ENCODE measurements at places on chromosomes 16 and 17.
A peak's percentile ranks its signal among the peaks of the same experiment; 100 is the strongest.

GRCh38 chr17:76153640-76154039, 12.6 kb upstream of the FOXJ1 start:
- DNase-seq = no peak

GRCh38 chr16:74575807-74576643, 30.9 kb downstream of the GLG1 start:
- peak; percentile 52 for DNase-seq

GRCh38 chr16:14306485-14307058, 235.5 kb downstream of the MRTFB start:
- no peak for DNase-seq

DNA sequence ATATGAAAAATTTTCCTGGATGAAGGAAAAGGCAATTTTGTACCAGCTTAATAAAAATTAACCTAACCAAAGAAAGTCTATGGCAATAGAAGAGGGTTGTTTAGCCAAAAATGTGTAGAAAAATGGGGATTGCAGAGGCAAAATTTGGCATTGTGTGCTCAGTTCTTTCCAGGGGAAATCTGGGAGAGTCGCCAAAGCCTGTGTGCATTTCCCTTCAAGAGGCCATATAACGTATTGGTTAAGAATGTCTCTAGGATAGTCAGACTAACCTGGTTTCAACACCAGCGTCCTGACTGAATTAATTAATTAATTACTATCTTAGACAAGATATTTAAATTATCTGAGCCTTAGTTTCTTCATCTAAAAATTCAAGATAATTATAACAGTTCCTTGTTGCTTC, 44.8 kb upstream of the HLF start:
- no peak for DNase-seq

DNA sequence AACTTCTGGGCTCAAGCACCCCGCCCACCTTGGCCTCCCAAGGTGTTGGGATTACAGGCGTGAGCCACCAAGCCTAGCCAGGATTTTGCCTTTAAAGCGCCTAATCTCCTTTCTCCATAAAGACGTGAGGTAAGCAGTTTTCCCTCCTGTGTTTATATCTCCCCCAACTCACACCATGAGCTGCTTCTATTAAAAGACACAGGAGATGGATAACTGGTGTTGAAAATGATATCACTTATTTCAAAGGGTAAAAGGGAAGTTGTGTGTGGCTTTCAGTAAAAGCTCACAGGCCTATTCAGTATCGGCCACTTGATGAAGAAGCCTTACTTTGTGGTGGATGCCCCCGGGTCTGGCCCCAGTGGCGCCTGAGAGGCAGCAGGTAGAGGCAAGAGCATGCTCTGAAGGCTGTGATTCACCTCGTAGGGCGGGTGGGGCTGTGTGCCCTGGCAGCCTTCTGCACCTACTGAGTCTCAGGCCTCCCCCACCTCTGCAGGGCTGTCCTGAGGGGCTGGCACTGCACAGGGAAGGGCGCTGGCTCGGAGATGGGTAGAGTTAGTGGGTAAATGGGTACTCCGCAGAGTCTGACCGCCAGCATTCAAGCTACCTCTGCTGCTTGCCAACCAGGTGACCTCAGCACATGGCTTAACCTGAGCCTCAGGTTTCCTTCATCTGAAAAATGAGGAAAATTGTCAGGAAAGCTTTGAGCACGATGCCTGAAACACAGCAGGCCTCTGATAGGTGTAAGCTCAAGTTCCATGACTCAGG, 146.8 kb downstream of the CLEC16A start:
- DNase-seq = no peak

DNA sequence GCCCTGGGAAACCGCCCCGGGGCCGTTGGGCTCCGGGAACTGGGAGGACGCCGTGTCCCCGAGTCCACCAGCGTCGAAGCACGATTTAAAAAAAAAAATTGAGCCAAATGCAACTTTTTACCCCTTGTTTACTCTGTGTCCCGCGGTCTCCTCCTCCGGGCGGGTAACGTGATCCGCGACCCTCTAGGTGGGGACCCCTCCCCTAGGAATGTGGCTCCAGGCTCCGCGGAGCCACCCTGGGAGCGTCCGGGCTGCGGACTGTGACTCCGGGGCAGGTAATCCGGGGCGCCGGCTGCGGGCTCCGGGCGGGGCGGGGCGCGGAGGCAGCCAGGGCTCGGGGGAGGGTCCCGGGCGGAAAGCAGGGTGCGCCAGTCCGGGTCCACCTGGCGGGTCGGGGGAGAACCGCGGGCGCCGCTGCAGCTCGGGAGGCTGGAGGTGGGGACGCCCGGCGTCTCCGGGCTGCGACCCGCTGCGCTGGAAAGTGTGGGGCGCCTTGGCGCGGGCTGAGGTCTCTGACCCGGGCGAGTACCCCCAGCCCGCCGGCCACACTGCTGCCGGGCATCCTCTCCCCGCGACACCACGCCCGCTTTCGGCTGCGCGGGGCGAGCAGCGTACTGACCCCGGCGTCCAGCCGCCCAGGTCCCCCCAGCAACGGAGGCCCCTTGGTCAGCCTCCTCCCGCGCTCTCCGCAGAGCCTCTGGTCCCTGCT, 852 bp upstream of the HELZ start:
- DNase-seq = peak; percentile 30

GRCh38 chr17:41513168-41513547, 5.5 kb downstream of the KRT15 start:
- no peak for DNase-seq

DNA sequence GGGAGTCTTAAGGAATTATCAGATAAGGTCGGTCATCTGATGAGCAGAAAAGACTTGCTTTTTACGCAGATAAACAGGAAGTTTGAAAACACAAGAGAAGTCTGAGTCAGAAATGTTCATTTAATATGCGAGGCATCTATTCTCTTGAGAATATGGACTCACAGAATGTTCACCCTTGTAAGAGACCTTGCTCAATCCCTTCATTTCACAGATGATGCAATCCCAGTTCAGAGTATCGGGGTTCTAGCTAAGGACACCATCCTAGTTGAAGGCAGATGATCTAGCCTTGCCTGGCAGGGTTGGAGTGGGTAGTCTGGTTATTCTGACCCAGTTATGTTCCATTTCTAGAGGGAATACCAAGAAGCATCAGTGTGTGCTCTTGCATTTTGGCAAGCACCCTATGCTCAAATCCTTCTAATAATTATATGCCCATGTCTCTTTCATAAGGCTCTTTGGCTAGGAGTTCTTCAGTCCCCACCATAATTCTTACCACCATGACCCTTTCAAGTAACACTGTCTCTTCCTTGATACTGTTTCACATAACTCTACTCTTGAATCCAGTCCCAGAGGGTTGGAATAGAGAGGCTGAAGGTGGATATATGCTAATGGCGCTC, 42.5 kb downstream of the YPEL2 start:
- no peak for DNase-seq

DNA sequence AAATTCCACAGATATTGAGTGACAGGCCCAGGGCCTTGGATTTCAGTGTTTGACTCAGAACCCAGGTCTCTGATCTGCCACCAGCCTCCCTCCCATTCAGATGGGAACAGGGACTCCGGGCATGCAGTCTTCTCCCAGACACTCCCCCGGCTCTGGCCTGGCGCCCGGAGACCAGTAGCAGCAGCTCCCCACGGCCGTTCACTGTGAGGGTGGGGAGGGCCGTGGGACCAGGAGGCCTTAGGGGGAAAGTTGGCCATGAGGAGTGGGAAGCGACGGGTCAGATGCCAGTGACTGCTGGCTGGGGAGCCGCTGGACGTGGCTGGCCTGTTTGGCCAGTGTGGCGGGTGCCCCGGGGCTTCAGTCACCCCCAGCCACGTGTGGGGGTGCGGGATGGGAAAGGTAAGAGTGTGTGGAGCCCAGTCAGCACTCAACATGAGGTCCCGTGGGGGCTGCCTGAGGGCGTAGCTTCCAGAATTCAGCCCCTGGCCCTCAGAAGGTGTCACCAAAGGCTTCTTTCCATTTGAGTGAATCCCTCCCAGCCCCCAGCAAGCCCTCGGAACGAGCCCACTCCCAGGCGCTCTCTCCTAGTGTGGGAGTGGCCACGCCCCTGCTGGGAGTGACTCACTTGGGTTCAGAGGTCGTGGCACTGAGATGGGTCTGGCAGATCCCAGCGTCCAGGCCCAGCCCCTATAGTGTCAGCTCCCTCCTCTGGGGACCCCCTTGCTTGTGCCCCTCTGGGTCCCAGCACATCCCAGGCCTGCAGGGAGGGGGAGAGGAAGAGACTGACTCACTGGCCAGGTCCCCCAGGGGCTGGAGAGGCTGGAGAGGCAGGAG, 309.4 kb downstream of the SEC14L1 start:
- DNase-seq = peak; percentile 56

DNA sequence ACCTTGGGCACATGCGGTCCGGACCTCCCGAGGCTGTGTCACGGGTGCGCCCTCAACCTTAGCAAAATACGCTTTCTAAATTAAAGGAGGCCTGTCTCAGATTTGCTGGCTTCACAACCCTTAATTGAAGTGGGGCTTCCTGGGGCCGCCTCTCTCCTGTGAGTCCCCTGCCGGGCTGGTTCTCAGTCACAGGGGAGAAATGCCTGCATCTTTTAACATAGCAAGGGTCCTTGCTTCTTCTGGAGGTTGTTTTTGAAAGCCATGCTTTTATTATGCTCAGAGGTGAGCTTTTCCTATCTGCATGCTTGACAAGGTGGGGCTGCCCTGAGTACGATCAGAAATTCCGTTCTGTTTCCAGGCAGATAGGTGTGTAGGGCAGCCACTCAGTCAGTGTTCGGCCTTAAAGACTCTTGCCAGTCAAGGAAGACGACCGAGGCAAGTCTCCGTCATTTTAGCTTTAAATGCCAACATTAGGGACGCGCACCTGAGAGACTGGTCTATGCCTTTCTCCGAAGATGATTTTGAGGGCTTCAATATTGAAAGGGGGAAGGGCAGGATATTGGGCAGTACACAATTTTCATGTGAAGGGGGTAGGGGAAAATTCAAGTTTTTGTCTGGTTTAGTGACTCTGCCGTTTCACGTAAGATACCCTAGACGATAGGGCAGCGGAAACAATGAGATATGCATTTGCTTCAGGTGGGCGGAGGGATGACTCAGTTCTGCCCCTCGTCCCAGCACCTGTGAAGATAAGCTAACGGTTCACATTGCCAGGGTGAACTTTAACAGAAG, 5.5 kb upstream of the SLC7A5 start:
- DNase-seq = no peak

DNA sequence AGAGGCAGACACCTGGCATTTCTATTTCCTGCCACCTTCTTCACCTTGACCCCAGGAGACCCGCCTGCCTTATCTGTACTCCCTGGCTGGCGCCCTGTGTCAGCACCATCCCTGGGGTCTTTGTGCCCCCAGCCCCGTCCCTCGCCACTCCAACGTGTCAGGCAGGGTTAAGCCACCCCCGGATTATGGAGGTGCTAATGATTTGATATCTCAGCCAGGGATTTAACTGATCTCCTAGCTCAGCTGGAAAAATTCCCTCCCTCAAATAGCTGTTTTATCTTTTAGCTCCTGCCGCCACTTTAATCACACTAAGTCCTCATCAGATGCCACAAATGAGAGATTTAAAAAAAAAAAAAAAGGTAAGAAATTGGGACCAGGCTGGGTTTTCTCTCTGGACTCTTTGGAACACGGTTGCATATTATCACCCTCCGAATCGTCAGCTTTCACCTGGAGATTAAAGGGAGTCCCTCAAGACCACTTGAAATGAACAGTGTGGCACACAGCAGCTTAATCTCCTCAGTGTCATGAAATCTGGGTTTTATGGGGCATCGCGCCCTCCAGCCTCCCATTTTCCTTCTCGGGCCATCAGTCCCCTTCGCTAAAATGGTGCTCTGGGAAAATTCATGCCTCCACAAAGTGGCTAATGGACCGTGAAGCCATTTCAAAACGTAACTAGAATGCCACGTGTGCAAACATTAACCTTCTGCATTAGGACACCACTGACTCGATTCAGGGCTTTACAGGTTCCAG, 26.2 kb upstream of the WFDC1 start:
- peak; percentile 75 for DNase-seq

DNA sequence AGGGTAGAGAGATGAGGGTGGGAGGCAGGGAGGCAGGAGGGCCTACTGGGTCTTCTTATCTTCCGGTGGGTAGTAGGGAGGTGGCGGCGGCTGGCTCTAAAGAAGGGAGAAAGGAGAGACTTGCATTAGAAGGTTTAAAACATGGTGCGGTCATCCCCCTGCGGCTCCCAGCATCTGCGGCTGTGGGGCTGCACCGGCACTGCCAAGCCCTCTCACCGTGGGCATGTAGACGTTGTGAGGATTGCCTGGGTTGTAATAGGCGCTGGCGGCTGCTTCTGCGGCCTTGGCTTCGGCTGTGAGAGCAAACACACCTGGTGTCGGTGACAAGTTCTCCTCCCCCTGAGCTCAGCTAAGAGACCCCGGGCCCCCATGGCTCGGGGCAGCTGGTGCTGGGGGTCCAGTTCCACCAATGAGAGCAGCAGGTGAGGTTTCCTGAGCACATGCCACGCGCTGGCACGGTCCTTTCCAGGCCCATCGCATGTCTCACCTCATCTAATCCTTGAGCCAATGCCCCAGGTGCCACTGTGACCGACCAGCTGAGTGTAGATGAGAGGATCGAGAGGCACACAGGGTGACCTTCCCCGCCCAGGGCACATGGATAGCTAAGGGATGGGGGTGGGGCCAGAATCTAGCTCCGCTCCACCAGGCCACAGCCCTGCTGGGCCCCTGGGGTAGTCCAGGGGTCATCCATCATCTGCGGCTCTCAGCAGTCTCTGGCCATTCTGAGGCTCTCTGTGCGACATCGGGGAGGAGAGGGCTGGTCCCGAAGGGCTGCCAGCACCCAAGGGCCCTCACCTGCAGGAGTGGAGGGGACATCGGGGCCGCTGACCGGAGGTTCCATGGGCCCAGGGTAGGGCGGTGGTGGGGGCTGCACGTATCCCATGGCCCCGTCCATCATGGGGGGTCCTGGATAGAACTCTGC, 2.7 kb upstream of the UNC13D start:
- DNase-seq = no peak

- DNase-seq = no peak
These were observed 5.6 kb downstream of the NT5C start for GRCh38 chr17:75125984-75126383.

DNA sequence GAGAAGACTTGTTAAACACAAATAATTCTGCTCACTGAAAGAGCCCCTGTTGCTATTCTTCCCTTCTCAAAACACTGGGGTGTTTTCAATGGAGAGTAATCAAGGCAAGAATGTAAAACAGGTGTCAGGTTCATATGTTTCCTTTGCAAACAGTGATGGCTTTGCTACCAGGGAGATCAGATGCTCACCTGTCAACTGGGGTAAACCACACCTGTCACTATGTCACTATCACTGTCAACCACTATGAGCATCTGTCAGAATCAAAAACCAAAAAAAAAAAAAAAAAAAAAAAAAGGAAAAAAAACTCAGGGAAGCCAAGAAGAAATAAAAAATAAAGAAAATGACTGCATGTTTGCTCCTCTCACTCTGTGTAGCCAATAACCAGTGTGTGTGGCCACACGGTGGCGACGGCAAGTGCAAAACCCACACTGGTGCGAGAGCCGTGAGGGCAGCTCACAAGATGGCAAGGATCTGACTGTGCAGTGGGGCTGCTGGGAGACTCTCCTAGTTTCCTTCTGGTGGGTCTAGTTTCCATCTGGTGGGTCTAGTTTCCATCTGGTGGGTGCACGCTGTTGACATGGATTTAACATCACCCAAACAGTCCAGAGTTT, 22.7 kb downstream of the USP22 start:
- no peak for DNase-seq

GRCh38 chr17:48998587-48999440, 1.6 kb downstream of the IGF2BP1 start:
- no peak for DNase-seq

GRCh38 chr17:59420901-59421300, 89.4 kb downstream of the YPEL2 start:
- DNase-seq = no peak

GRCh38 chr16:82605863-82606620, 20.7 kb upstream of the CDH13 start:
- no peak for DNase-seq

GRCh38 chr16:3183445-3184139, 4.4 kb upstream of the OR1F1 start:
- no peak for DNase-seq

Measured in kidney tubule cell (primary cell).